Subcutaneous preadipocyte (primary cell): ENCODE measurements at places on chromosomes 16 and 17. TPM values are rescaled to one million over a fixed set of nuclear protein-coding genes. Genes with fewer than 3 reads are reported as not detected.

Gene ETV4
- total RNA-seq, result 10.7 and 30.7 TPM in 2 replicates

Gene CD300A
- total RNA-seq, result not detected in 2 replicates

Gene CFAP97D1
- under 0.01 TPM in 2 replicates for total RNA-seq

Gene HSD11B2
- 0.59 TPM in 1 of 2 replicates, not detected in the other for total RNA-seq

Gene OMG
- total RNA-seq, result 0.73 and 1.8 TPM in 2 replicates

Gene DNAAF1
- total RNA-seq, result not detected in 2 replicates

Gene ABCC6
- under 0.01 and 0.20 TPM in 2 replicates for total RNA-seq

Gene CRHR1
- total RNA-seq, result not detected in 2 replicates

Gene SLC52A1
- total RNA-seq, result under 0.01 TPM in 1 of 2 replicates, not detected in the other

Gene ASGR2
- total RNA-seq, result not detected in 2 replicates
